ENCODE measurements at places on chromosomes 7 and 10.
A peak's percentile ranks its signal among the peaks of the same experiment; 100 is the strongest.

DNA sequence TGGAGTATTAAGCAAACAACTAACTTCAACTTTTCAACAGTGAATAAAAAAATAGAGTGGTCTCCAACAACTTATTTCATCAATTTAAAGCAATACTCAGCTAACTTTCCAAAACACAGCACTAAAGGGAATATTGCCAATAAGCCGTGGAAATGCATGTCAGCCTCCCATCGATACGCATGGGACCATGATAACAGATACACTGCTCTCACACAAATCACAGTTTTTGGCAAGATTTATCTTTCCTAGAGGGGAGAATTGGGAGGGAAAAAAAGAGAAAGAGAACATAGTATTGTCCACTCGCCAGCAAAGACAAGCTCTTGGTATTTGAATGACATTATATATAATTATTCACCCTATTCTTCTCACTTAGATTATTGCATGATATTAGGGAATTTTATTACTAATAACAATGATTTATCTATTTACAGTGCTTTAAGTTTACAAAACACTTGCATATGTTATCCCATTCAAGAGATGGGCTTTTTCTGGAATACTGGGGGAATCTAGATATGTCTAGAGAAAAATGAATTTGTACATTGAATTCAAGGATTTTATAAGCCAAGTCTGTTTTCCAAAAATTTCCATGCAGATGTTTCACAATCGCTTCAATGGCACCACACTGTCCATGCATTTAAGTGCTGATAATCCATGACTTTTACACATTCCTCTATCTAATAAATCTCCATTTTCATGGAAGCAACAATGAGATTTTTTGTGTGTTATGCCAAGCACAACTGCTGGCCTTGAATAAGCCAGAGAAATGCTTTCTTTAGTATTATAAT, 194.0 kb upstream of the MGMT start:
- DNase-seq, result no peak

DNA sequence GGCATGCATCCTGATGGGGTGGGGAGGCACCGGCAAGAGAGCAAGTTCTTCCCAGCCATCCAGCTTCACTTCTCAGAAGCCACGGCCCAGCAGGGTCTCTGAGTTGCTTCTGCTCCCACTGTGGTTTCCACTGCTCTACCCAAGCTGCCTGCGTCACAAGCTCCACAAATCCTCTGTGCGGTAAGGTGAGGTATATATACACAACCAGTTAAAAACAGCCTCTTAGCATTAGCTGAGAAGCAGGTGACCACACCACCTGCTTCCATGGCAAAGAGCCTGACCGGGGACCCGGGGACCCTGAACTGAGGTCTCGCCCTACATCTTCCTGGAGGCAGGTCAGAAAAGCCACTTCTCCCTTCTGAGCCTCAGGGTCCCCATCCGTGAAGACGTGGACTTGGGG, 46.9 kb upstream of the NPFFR1 start:
- no peak for DNase-seq

GRCh38 chr10:19833170-19833824, 17.1 kb downstream of the PLXDC2 start:
- DNase-seq, result no peak

GRCh38 chr10:1270906-1271305, 214.7 kb downstream of the WDR37 start:
- no peak for DNase-seq

DNA sequence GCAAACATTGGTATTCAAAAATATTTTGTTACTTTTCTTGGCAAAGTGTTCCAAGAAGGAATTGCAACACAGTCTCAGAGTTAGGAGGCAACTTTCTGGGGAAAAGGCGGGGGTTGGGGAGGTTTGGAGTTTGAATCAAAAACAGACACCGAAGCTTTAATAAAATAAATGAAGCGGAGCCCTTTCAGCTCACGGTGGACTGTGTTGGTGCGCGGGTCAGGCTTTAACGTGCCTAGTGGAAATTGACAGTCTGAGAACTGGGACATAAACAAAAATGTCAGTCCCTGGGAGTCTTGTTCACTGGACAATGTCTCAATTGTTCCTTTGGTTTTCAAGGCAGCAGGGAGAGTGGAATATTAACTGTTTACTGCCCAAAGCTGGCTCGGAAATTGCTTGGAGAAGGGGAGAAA, 109.3 kb downstream of the TCF7L2 start:
- DNase-seq, result no peak

DNA sequence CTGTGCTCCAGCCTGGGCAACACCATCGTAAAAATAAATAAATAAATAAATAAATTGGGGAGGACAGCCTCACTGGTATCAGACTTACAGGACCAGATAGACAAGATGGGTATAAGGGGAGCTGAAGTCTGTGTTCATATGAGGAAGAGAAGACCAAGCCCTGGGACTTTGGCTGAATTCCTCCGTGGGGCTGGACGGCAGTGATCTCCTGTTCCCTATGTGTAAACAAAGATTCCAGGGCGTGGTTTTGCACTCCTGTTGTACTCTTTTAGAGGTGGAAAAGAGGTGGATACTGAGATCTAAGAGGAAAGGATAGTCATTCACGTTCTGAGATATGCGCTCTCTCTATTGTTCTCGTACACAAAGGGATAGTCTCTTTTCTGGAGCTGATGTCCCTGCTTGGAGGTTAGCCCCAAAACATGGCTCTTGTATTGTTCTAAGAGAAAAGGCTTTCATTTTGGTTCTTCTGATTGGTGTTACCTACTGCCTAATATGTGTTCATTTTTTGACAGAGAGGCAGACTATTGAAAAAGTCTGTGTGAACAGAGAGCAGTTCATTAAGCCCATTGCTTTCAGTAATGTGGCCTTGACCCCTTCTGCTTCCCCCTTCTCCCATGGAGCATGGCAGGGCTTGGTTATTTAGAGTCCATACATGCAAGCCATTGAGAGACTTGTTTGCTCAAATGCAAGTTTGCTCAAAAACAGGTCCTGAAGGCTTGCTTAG, 12.3 kb downstream of the KCTD7 start:
- no peak for DNase-seq

GRCh38 chr7:106421181-106421762, 136.5 kb upstream of the NAMPT start:
- DNase-seq, result peak; percentile 70

DNA sequence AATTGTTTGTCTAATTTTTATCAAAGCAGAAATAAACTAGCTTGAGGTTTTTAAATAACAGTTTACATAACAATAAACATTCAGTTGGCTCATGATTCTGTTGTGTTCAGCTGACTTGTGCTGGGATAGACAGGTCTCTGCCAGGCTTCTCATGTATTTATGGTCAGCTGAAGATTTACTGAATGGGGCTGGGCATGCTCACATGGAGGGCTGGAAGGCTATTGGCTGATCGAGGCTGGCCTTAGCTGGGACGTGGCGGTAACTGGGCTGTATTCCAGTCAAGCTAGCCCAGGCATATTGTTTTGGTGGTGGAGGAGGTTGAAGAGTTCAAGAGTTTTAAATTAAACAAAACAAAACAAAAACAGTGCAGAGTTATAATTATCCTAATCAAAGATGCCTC, 251.0 kb upstream of the MTPN start:
- DNase-seq, result no peak

DNA sequence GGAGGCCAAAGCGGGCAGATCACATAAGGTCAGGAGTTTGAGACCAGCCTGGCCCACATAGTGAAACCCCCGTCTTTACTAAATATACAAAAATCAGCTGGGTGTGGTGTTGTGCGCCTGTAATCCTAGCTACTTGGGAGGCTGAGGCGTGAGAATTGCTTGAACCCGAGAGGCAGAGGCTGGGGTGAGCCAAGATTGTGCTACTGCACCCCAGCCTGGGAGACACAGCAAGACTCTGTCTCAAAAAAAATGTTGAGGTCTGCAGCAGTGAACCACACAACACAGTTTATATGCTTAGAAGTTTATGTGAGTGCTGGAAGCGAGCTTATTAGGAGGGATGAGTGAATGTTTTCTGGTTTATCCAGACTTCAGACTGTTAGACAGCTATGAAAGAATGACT, 10.4 kb downstream of the LHPP start:
- no peak for DNase-seq

DNA sequence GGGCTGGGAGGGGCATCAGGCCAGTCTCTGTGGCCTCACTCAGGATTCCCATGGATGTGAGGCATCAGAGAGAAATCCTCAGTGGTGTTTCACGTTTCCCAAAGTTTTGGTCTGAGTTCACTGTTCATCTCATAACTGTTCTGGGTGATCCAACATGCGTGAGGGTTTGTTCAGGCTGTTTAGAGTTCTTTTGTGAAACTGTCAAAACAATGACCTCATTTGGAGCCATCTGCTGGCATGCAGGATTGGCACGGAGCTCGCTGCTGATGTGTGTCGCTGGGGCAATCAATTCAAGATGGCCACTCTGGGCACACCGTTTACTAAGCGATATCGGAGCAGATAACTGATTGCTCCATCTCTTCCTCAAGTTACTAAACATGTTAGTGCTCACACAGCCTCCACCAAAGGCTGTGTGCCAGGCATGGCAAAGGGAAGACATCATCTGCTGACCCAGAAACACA, 365.6 kb downstream of the WDR11 start:
- no peak for DNase-seq

- no peak for DNase-seq
Observed at GRCh38 chr7:46839651-46840050, 742.3 kb downstream of the TNS3 start.

DNA sequence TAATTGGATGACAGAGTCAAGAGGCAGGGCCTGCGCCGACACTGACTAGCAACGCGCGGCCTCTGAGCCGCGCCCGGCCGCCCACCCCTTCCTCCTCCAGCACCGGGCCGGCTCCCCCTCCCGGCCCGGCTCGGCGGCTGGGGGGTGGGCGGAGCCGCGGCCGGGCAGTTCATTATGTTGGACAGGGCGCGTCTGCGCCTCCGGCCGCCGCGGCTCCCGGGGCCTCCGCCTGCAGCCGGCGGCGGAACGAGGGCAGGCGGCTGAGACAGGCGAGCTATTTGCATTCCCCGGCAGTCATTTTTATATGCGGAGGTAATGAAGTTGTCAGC, 106.7 kb downstream of the SNX10 start:
- DNase-seq, result peak; percentile 28

GRCh38 chr7:29282819-29283414, 88.3 kb downstream of the CHN2 start:
- no peak for DNase-seq

DNA sequence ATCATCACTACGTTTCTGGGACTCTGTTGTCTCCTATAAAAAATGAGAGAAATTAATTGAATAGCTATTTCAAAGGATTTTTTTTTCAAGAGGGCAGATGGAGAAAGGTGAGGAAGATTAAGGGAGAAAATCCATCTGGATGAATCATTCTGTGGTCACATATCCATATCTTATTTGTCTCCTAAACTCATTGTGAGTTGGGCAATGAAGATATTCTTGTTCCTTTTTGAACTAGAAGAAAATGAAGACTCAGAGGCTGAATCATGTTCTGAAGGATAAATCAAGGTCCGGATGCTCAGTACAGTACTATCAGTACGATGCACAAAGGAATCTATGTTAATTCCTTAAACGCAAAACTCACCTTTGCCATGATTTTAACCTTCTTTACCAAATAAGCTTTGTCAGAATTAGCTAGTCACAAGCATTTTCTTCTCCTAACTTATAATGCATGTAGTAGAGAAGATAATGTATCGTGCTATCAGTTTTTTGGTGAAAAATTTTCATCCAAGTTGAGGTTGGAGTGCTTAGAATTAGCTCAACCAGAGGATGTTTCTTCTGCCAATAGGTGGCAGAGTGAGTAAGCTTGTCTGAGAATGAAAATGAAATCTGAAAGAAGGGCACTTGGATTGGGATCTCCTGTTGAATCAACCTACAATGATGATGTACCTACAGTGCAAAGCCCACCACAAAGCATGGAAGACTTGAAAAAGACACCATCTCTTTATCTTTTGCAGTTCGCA, 446.9 kb downstream of the KIF20B start:
- peak; percentile 11 for DNase-seq

- peak; percentile 42 for DNase-seq
Observed at GRCh38 chr7:134992626-134993179, 6.4 kb downstream of the AGBL3 start.

DNA sequence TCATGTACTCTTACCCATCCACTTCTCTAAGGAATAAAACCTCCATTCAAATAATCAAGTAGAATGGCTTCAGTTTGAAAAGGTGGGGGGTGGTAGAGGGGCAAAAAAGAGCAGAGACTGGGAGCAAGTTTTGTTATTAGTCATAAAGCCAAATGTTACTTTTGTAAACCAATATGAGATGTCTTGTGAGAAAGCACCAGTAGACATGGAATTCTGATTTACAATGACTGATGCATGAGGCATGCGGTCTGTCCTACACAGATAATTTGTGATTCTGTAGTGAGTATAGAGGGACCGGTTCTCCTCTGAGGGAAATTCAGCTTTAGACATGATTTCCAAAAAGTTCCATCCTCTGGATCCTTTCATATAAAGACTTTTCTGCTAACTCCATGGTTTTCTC, 12.9 kb upstream of the ABCA13 start:
- no peak for DNase-seq

GRCh38 chr7:123570390-123571182, 13.0 kb upstream of the NDUFA5 start:
- no peak for DNase-seq

DNA sequence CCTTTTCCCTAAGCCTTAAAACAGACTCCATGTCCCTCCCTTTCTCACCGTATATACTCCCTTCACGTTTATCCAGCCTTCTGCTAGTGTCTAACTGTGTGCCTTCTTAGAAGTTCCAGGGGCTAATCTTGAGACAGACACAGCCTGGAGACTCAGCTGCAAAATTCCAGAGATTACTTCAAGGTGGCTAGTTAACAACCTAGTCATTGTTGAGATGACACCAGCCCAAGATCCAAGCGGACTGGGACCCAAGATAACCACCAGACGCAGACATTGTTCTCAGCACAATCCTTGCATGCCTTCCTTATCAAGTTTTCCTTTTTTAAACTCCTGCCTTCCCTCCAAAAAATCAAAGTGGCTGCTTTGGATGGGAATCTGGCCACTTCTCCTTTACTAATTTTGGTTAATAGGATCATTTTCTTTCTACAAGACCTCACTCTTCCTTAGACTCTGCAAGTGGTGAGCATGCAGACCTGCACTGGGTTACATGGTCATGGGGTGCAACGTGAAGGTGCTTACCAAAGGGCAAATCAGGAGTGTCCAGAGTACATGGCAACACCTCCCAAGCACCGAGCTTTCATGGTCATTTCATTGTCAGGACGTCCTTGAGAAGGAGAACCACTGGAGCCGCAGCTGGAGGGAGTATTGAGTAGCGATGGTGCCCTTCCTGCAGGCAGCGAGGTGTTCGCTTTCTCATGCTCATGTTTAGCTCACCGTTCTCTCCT, 69.7 kb downstream of the ANLN start:
- no peak for DNase-seq

- DNase-seq, result no peak
Observed at GRCh38 chr10:33122014-33122809, 164.2 kb upstream of the ITGB1 start.

DNA sequence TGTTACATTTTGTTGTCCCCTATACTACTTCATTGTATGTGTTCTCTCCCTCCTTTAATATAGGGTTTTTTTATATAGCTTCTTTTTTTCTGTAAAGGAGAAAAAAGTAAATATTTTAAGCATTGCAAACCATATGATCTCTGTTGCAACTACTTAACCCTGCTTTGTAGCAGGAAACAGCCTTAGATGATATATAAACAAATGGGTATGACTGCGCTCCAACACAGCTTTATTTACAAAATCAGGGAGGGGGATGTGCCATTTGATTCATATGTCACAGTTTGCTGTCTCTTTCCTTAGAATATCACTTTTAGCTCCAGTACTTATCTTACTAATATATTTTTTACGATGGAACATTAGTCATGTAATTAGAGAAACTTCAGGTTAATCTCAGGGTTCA, 155.2 kb upstream of the GNAI1 start:
- no peak for DNase-seq

GRCh38 chr7:45638916-45639315, 64.7 kb downstream of the ADCY1 start:
- no peak for DNase-seq

- peak; percentile 12 for DNase-seq
Observed at GRCh38 chr10:80429521-80429973, 21.2 kb downstream of the PRXL2A start.

Data from activated CD4-positive, alpha-beta T cell treated with anti-CD3 and anti-CD28 coated beads, Interleukin-10, Interleukin-2, amounts not matched to agents 100 ng/mL and 50 ng/mL, durations not matched to agents 16 hours and 8 hours (primary cell).